Sigmoid colon (tissue), 7 donors: ENCODE measurements at places on chromosomes 13 and 19. TPM values are rescaled to one million over a fixed set of nuclear protein-coding genes. Genes with fewer than 3 reads are reported as not detected.

GRCh38 chr13:31749929-31750328, 10.6 kb downstream of the RXFP2 start:
- no peak for DNase-seq

Gene NLRP5
- total RNA-seq: not detected

DNA sequence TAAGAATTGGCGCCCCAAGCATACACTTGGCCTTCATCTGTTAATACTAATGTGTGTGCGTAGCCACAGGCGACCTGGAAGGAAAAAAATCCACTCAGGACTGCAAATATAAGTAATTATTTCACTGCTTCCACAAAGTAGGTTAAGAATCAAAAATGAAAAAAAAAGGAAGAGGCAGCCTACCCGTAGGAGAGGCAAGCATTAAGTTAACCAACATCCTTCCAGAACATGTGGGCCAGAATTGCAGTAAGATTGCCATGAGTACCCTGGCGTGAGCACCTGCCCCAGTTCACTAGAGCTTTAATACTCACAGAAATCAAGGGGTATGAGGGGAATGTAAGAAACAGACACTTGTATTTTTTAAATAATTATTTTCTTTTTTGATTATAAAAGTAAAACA, 22.2 kb downstream of the RCBTB2 start:
- no peak for DNase-seq

- DNase-seq: peak; percentile 94
Measured at GRCh38 chr19:50427997-50428425, 4.7 kb upstream of the MYBPC2 start.

Gene LIN7B
- total RNA-seq: 27.8 TPM

- no peak for DNase-seq
Measured at GRCh38 chr19:50292216-50292827, 36.9 kb downstream of the KCNC3 start.

Gene ZNF723
- not detected for total RNA-seq

Gene ZNF567
- total RNA-seq: 12.0 TPM

- DNase-seq: no peak
Measured at GRCh38 chr13:27008733-27009132, 162.9 kb downstream of the USP12 start.

- no peak for DNase-seq
Measured at GRCh38 chr19:8459095-8459494, 14.3 kb downstream of the HNRNPM start.
